HCT116 (cell line): ENCODE measurements at places on chromosomes 7 and 10. TPM values are rescaled to one million over a fixed set of nuclear protein-coding genes. Genes with fewer than 3 reads are reported as not detected.

FAM24A gene
- total RNA-seq = not detected

HMX3 gene
- not detected for total RNA-seq

WNT8B gene
- total RNA-seq = not detected

MYO3A gene
- not detected for total RNA-seq

TSPAN15 gene
- total RNA-seq = 16.0 TPM

NXPH1 gene
- 0.17 TPM for total RNA-seq

DNA sequence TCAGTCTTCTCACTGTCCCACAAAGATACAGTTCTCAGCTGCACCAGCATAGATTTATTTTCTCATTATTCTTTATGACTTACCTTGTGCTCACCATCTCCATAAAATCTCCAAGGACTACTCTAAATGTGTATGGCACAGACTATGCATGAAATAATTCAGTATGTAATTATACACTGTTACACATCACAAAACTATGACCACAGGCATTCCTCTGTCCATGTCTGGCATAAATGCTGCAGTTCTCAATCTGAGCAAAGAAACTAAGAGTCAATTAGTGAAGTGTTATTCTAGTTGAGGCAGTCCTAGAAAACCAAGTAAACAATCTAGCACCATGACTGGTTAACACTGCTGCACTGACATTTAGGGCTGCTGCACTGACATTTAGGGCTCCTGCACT is 2.7 kb downstream of the CYCS start:
- no peak overlapping the region for H3K4me3 ChIP-seq
- H3K36me3 ChIP-seq = peaks cover 56% of the 10 kb centered on the region
- H3K27ac ChIP-seq = no peak overlapping the region
- H3K27me3 ChIP-seq = no peaks in the 10 kb centered on the region
- peaks cover 18% of the 10 kb centered on the region for H3K4me1 ChIP-seq

DNA sequence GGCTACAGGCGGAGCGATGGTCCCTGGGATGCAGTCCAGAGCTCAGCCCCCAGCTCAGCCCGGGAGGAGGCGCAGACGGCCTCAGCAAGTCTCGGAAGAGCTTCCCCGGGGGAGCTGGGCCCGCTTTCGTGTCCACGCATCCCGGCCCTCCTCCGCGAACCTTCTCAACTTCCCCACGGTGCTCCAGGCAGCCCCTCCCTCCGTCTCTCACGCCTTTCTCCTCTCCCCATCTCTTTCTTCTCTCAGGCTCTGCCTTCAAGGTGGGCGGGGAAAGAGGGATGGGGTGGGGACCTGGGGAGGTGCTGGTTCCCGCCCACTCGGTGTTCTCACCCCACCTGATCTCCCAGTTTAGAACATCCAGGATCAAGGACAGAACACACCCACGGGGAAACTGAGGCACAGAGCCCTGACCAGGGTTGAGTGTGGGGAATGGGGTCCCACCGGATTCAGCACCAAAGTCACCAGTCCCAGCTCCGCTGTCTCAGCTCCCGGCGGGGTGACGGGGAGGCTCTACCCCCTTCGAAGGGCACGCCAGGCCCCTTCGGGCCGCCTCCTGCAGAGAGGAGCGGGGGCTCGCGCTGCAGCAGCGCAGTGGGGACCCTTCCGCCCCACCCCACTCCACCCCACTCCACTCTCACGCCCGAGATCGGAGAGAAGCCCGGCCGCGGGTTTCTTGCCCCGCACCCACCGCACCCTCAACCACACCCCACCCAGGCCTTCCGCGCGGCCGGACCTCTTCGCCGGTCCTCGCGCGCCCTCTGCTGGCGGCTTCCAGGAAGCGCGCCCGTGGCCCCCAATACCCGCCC is 18.2 kb downstream of the POLL start:
- H3K27ac ChIP-seq = peak overlapping the region; percentile 48; the same call in 1 of the 2 replicates
- H3K4me1 ChIP-seq = peaks cover 22% of the 10 kb centered on the region
- no peaks in the 10 kb centered on the region for H3K27me3 ChIP-seq

GRCh38 chr7:79285756-79286155 is 167.7 kb downstream of the MAGI2 start:
- DNase-seq = no peak
- no peak overlapping the region for H3K4me3 ChIP-seq
- peaks cover 13% of the 10 kb centered on the region; the same call in 1 of the 2 replicates for H3K4me1 ChIP-seq
- H3K27ac ChIP-seq = no peak overlapping the region

GRCh38 chr10:1440897-1441296 is 296.4 kb downstream of the ADARB2 start:
- H3K4me1 ChIP-seq = no peaks in the 10 kb centered on the region
- H3K27me3 ChIP-seq = 0 out of 2 replicates have a peak, but pooled peaks cover 7% of the 10 kb centered on the region

DNA sequence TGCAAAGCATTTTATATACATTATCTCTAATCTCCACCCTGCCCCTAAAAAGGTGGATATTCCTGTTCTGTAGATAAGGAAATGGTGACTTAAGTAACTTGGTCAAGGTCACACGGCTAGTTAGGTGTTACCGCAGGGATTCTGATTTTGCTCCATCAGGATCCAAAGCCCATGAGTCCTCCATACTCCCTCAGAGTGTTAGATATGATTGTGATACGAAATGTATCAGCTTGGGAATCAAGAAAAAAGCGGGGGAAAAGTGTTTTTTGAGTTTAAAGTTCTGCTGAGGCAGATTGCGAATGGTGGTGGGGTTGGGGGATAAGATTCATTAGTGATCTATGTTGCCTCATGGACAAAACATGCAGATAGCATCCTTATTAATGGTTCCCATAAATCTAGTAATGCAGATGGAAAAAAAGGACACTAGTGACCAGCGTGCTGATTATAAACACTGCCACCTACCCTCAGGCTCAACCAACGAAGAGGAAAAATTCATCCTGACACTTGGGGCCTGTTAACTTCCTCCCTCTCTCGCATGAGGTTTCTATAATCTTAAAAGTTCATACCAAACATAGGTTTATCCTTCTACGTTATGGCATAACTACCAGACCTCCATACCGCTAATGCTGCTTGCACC is 2.3 kb downstream of the ICA1 start:
- H3K4me1 ChIP-seq = no peaks in the 10 kb centered on the region; the same call in 1 of the 2 replicates
- no peaks in the 10 kb centered on the region for H3K27me3 ChIP-seq
- DNase-seq = no peak
- H3K4me3 ChIP-seq = no peak overlapping the region

GRCh38 chr10:8316284-8316683 is 261.8 kb downstream of the GATA3 start:
- no peak overlapping the region for H3K27ac ChIP-seq
- no peaks in the 10 kb centered on the region for H3K27me3 ChIP-seq
- no peak overlapping the region for H3K4me3 ChIP-seq
- H3K36me3 ChIP-seq = no peaks in the 10 kb centered on the region

GRCh38 chr7:45050198-45050597 is 38.6 kb downstream of the NACAD start:
- no peaks in the 10 kb centered on the region; the same call in 1 of the 2 replicates for H3K36me3 ChIP-seq
- no peak for DNase-seq
- no peak overlapping the region for H3K27ac ChIP-seq
- no peaks in the 10 kb centered on the region for H3K27me3 ChIP-seq

DNA sequence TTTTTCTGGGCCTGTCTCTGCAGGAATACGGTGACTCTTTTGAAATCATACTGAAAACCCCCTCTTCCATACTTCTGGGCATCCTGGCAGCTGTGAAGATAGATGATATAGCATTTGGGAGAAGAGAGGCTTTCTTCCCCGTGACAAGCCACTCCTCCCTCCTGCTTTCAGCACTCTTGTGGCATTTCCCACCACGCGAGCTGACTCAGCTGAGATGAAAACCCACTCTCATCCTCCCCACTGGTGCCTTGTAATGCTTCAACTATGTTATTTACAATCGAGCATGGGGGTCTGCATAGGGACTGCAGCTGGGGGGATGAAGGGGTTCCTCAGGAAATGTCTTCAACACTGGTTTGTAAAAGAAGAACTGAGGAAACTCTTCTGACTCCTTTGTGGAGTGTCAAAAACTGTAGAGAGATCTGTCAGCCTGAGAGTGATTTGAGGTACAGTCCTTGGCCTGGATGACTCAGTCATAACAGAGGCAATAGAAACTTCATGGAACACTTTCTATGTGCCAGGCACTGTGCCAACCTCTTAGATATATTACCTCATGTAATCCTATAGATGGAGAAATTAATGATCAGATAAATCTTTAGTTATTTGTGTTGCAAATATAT is 1.7 kb upstream of the TBATA start:
- H3K27ac ChIP-seq = no peak overlapping the region
- no peak for DNase-seq
- H3K27me3 ChIP-seq = no peaks in the 10 kb centered on the region
- H3K36me3 ChIP-seq = no peaks in the 10 kb centered on the region
- H3K4me3 ChIP-seq = no peak overlapping the region

DNA sequence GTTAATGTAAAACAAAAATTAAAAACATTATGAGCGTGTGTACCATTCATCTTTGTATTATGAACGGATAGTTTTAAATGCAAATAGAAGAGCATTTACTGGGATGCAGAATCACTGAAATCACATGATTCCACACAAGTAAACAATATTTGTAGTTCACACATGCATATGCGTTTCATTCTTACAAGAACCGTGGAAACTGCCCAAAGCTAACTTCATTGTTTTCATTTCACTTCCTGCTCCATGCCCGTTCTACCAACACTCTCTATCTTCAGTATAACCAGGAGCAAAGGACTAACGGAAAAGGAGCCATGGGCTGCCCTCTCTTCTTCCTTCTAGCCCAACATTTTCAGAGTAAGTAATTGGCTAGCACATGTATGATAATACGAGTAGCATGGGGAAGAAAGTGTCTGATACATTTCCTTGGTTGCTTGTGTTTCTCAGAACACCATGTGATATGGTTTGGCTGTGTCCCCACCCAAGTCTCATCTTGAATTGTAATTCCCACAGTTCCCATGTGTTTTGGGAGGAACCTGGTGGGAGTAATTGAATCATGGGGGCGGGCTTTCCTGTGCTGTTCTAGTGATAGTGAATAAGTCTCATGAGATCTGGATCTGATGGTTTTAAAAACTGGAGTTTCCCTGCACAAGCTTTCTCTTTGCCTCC is 38.8 kb downstream of the ZNF783 start:
- no peak overlapping the region for H3K4me3 ChIP-seq
- H3K4me1 ChIP-seq = no peaks in the 10 kb centered on the region
- no peak overlapping the region for H3K27ac ChIP-seq
- H3K36me3 ChIP-seq = no peaks in the 10 kb centered on the region
- no peak for DNase-seq
- no peaks in the 10 kb centered on the region for H3K27me3 ChIP-seq

- no peak overlapping the region for H3K27ac ChIP-seq
- no peaks in the 10 kb centered on the region for H3K4me1 ChIP-seq
- no peaks in the 10 kb centered on the region for H3K36me3 ChIP-seq
- H3K27me3 ChIP-seq = no peaks in the 10 kb centered on the region
- no peak for DNase-seq
These were observed 34.6 kb upstream of the LRRN3 start for GRCh38 chr7:111056371-111056770.

DNA sequence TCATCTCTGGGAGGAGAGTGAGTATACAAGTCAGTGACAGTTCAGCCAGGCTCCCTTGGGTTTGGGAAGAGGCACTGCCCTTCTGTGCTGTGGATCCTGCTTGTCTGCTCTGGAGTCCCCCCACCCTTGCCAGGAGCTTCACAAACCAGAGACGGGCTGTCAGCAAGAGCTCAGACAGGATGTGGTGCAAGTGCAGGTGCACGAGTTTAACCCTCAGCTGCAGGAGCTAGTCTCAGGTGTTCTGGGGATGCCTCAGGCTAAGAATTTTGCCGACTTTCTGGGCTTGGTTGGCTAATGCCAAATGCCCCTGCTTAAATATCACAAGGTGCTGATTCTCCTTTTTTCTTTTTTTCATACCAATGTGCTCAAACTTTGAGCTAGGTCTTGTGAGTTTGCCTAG is 22.3 kb downstream of the ZNF783 start:
- H3K4me3 ChIP-seq = no peak overlapping the region
- no peak for DNase-seq

DNA sequence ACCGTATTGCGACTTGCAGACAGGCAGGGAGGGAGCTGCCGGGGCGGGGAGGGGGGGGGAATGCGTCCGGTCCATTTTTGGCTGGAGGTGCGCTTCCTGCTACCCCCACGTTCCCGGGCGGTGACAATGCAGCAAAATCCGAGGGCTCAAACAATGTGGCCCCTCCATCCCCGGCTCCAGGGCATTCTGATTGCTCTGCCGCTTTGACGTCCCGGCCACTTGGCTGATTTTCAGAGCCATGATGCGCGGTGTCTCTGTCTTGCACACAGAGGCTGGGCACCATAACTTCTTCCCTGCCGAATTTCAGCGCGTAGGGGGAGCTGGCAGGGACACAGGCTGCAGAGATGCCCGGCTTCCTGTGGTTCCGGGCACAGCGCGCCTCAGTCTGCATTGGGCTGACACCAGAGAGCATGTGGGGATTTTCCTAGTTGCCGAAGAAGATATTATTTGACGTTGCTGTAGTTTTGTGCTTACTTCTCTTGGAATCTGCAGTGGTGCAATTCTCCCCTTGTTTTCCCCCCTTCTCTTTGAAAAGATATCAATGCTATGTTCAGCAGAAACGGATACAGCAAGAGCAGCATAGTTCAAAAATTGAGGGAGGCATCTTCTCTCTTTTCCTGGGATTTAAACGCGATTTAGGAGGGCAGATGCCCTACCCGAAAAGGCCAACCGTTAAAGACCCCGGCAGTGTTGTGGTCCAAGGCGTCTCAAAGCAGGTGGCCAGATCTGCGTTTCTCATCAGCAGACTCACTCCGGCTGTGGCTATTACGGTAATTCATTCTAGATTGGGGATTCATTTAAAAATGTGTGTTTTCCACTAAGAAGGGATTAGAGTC is 1.4 kb downstream of the HECW1 start:
- DNase-seq = no peak
- no peaks in the 10 kb centered on the region for H3K27me3 ChIP-seq
- H3K4me3 ChIP-seq = no peak overlapping the region
- H3K4me1 ChIP-seq = no peaks in the 10 kb centered on the region

DNA sequence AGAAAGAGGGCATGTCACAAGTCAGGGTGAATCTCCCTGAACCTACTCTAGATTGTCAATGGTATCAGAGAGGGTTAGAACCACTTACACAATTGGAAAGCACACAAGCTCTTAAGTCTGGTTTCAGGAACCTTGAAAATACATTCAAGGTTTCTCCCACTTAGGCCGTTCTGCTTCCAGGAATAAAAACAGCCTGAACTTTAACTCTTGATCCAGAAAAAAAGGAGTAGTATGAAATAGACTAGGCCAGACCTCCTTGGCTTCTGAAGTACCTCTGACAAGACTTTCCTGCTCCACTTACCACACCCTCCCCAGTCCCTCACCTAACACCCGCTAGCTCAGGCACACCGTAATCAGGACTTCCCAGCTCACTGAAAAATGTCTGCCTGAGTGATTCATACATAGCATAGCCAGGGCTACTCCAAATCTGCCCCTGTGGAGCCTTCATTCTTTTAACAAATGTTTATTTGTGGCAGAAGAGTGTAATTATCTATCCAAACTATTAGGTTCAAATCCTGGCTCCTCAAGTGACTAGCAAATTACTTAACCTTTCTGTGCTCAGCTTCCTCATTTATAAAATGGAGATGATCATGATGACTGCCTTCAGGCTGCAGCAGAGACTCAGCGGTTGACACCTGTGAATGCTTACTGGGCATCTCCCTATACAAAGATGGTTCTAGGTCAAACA is 30.3 kb upstream of the IL6 start:
- no peak overlapping the region for H3K4me3 ChIP-seq
- no peaks in the 10 kb centered on the region for H3K4me1 ChIP-seq
